ENCODE measurements at places on chromosomes 1 and 21.
A peak's percentile ranks its signal among the peaks of the same experiment; 100 is the strongest.

DNA sequence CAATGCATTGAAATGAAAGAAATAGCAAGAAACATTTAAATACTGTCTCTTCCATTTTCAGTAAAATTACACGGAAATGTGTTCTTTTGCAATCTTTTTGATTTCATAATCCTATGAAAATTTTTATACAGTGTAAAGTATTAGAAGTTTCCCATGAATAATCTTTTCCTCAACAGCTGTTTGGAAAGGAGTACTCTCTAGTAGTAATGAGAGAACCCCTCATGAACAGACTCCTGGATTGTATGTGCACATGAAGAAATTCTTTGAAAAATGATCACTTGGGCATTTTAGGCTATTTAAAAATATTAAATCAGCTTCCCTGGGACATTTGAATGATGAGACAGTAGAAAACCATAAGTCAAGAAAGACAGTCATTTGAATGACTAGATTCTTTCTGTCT is 64.4 kb downstream of the LHX9 start:
- DNase-seq = no peak

- DNase-seq = no peak
Observed at GRCh38 chr21:17978895-17979294, 159.7 kb upstream of the C21orf91 start.

- peak; percentile 75 for DNase-seq
Observed at GRCh38 chr1:238061967-238062613, 171.4 kb upstream of the ZP4 start.

DNA sequence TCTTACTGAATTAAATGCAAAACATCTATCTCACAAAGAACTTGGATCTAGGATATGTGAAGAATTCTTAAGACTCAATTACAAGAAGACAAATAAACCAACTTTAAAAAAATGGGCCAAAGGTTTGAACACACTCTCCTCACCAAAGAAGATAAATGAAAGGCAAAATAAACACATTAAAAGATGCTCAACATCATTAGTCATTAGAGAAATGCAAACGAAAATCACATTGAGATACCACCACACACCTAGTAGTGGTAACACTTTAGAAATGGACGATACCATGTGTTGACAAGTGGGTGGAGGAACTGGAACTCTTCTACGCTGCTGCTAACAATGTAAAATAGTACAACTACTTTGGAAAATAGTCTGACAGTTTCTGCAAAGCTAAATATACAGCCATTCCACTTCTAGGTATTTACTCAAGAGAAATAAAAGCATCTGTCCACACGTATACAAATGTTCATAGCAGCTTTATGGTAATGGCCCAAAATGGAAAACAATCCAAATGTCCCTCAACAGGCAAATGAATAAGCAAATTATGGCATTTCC is 194.3 kb downstream of the RHOU start:
- DNase-seq = no peak

GRCh38 chr21:44459712-44460440 is 4.6 kb downstream of the LRRC3 start:
- DNase-seq = no peak

DNA sequence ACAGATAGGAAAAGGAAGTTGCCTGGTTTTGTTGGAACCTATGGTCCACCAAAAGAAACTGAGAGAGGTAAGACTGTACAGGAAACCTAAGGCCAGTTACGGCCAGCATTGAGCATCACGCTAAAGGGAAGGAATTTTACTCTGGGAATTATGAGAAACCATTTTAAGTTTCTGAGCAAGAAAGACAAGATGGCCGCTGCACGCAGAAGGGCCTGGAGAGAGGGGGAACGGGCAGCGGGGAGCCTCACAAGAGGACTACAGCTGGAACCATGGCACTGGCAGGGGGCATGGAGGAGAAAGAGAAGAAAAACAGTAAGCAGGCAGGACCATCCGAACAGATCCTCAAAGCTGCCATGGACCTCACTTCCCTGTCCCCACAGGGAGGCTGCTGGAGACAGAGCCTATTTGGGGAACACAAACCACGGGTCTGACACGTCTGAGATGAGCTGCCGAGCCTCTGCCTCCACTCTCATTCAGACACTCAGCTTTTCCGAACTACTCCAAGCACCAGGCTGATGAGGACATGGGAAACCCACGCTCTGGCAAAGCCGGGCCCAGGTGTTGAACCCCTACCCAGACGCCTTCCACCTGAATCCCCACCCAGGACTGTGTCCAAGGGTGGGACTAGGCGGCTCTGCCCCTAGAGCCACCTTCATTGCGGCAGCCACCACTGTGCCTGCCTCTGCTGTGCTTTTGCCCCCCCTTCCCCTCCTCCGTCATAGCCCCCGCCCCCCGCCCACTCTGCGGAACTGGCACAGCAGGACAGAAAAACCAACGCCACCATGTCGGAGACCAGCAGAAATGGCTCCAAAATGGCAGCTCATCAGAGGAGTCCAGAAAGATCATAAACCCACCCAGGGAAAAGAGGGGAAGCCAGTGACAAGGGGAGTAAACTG is 69.0 kb downstream of the CD46 start:
- no peak for DNase-seq

- peak; percentile 96 for DNase-seq
Observed at GRCh38 chr1:192489748-192490147, 85.8 kb upstream of the RGS1 start.

- no peak for DNase-seq
Observed at GRCh38 chr1:87989346-87989745, 660.7 kb downstream of the LMO4 start.

DNA sequence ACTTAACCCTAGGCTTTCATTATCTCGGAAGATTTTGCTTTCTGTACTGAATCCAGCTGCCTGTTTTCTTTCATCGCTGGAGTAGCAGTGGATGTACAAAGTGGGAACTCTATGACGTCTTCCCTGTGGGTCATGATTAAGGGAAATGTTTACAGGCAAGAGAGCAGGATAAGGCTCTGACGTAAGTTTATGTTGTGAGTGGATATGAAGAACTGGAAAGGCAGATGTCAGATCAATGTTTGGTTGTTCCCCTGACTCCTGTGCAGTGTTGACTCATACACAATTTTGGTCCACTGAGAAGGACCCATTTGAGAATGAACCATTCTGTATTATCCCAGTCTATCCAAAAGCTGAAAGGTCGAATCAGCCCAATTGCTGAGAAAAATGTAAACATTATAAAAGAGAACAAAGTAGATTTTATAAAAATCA is 292.4 kb downstream of the GRIK1 start:
- peak; percentile 37 for DNase-seq

DNA sequence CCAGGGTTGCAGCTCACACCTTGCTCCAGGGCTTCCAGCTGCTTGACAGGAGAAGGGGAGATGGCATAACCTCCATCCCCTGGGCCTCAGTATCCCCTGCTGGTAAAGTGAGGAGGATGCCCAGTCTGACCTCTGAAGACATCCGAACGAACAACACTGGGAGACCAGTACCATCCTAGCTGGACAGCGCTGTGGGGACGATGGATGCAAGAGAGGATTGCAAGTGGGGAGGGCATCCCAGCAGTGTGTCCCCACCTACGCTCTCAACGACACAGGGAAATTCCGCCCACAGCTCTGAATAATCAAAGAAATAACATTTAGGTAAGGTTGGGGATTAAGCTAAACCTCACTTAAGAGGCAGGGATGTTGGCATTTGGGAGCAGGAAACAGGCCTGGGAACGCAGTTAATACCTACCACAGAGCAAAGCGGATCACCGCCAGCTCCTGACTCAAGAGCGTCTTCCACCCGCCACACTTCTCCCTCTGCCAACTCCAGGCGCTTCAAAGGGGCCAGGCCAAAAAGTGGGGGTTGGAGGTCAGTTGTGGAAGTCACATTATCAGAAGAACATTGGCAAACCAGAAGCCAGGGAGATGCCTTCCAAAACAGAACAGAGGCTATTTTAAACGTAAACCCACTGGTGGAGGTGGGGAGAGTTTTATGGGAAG is 47.6 kb downstream of the SSBP3 start:
- DNase-seq = no peak

DNA sequence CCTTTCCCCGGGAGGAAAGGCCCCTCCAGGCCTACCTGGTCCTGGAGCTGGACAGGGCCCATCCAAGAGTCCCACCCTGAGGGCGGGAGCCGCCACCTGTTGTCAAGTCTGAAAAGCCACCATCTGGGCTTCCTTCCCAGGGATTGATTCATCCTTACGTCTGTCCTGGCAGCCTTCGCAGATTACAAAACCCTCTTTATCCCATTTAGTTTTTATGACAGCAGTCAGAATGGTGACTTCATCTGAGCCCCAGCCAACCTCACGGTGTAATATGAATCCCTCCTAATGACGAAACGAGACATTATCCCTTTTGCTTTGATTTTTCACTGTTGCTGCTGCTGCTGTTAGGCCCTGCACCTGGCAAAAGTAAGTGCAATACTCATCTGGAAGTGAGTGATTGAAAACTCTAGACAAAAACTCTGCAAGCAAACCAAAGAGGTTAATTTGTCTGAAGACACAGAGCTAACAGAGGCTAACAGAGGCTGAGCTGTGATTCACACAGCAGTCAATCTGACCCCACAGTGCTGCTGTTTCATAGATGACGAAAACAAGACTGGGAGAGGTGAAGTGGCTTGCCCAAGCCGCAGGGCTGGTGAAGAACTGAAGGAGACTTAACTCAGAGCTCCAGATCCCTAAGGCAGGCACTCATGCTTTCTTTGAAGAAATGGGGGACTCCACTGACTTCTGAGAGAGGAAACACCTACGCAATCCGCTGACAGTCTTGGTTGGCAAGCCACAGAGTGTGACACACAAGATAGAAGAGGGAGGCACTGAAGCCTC is 30.0 kb upstream of the S100A7 start:
- peak; percentile 94 for DNase-seq

DNA sequence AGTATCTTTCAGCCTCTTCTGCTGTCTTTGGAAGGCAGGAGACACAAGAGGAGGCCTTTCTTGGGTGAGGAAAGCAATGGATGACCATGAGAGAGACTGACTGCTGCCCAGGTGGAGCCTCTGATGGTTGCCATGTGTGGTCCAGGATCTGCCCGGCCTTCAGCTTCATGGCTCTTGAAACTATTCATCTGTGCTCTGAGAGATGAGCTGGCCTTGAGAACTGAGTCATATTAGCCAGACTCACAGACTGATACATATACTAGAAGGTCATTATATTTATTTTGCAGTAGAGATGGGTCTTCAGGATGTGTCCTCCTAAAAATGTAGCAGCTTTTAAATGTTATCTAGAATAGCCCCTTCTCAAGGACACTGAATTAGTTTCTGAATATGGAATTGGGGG is 33.7 kb downstream of the PTGFRN start:
- no peak for DNase-seq

DNA sequence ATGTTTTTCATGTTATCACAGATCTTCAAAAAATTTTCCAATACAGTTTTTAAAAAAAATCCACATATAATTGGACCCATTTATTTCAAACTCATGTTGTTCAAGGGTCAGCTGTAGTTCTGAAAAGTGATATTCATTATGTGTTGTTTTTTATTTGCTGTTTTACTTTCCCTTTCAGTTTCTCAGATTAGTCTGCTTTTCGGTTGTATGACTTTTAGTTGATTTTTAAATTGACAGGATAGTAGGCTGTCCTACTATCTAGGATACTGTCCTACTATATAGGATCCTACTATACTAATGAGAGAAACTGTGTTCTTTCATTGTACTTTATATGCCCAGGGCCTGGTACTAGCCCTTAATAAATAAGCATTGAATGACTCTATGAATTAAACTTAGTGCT is 33.6 kb upstream of the GPR52 start:
- DNase-seq = no peak

DNA sequence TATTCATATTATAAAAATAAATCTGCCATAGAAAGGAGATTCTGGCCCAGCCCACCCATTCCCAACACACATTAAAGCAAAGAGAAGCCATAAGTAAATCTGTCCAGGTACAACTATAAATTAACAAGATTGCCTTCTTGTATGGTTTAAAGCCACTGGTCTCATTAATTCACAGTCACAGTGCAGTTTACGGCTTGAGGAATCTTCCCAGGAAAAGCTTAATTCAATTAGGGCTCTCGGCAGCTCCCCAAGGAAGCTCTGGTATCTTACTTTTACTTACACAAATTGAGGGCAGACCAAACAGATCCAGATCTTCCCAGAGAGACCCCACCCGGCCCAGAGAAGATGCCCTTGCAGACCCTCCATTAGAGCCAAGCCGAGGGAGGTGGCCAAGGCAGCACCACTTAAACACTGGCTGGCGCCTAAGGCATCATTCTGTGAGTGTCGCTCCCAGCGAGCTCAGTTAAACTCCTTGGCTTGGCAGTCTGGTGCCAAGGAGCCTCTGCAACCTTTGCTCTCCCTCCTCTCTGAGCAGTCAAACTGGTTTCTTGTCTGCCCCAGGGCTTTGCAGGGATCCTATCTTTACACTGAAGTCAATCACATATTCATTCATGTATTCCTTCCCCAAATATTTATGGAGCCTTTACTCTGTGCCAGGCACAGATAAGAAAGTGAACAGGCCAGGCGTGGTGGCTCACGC is 10.7 kb downstream of the SLC9A1 start:
- no peak for DNase-seq

DNA sequence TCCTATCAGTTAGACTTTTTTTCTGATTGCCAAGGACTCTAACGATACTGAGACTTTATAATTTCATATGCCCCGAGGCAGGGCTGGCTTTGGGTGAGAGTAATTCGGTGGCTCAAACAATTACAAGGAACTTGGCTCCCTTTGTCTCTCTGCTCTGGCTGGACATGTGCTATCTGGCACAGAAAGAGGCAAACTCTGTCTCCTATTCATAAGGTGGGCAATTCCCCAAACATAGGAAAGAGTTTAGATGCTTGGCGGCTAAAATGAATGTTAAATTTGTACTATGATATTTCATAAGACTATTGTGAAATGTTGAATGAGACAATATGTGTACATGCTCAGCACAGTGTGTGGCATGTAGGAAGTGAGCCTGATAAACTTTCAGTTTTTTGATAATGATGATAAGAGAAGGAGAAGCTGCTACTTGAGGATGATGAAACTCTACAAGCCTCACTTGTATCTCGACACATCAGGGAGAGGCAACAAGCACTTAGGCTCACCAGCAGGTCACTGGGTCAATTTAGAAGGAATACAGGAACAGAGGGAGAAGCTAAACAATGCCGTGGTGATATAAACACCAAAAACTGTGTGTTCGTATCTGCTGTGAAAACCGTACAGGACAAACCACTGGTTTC is 12.6 kb upstream of the NTPCR start:
- no peak for DNase-seq

Data from astrocyte of the spinal cord (primary cell).